ENCODE measurements at places on chromosomes 16 and 17.
A peak's percentile ranks its signal among the peaks of the same experiment; 100 is the strongest.

- no peak for DNase-seq
These were observed 251.1 kb upstream of the CDH5 start for GRCh38 chr16:66115373-66115772.

- DNase-seq: no peak
These were observed 387.2 kb downstream of the SEC14L1 start for GRCh38 chr17:77527836-77528505.

DNA sequence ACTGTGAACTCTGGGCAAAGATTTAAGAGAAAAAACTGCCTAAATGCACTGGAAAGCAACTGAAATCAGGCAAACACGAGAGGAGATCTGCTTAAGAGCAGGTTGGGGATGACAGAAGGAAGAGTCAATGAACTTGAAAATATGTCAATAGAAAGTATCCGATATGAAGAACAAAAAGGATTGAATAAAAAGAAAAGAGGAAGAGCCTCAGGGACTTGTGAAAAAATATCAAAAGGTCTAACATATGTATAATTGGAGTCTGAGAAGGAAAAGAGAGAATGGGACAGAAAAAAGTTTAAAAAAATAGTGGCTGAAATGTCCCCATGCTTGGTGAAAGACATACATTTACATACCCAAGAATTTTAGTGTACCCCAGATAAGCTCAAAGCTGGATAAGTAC lies 195.5 kb downstream of the COPRS start:
- DNase-seq: no peak

- peak; percentile 88 for DNase-seq
These were observed at the start of gene SP6 for GRCh38 chr17:47850692-47851573. SP6 (minus strand) TSS chr17:47851163; CDS start chr17:47848429, 2,734 bp downstream.

DNA sequence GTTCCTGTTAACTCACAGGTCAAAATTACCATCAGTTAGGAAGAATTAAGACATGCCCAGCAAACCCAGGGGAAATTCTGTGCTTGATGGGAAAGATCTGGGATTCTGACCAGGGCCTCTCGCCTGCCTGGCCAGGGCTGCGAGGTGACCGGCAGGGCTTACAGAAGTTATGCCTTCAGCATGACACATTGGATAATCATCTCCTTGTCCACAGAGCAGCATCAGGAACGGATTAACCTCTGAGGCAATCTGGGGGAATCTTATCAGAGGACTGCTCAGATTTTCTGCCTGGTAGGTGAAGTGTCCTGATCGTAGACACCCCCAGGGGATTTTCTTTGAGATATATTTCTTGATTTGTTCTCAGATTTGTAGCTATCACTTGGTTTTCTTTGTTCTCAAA lies 172.5 kb downstream of the HS3ST3A1 start:
- no peak for DNase-seq

- DNase-seq: no peak
These were observed 3.4 kb upstream of the WIPI1 start for GRCh38 chr17:68460715-68461114.

- DNase-seq: no peak
These were observed 15.0 kb upstream of the SLC16A11 start for GRCh38 chr17:7058831-7059447.

- DNase-seq: no peak
These were observed 10.5 kb downstream of the EMC8 start for GRCh38 chr16:85788819-85789218.

- no peak for DNase-seq
These were observed 13.5 kb downstream of the KIF18B start for GRCh38 chr17:44933824-44934744.

DNA sequence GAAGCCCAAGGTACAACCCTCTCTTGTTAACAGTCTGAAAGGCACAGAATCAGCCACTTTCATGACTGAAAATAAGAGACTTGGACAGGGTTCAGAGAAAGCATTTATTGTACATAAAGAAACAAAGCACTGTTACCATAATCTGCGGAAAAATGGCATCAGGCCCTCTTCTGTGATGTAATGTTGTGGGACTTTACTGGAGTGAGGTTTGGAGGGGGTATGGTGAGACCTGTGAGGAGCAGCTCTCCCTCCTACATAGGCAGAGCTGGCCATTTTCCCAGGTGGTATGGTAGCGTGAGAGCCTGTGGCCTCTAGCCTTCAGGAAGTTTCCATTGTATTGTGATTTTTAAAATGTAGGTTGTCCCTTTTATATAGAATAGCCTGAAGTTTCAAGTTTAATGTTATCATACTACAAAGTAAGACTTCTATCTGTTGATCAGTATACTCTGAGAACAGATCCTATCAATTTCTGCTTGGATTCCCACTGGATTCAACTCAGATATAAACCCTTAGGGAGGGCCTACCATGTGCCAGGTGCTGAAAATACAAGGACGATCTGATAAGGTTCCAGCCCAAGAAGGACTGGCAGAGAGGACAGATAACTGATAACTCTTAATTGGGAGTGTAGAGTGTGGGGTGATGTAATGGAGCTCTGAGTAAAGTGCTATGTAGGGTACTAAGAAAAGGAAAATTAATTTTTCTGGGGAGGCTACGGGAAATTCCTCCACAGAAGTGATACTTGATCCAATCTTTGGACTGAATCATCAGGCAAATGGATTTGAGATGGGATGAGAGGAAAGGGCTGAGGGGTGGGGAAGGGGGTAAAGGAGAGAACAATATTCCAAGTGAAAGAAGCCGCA lies 4.1 kb upstream of the YPEL2 start:
- no peak for DNase-seq

DNA sequence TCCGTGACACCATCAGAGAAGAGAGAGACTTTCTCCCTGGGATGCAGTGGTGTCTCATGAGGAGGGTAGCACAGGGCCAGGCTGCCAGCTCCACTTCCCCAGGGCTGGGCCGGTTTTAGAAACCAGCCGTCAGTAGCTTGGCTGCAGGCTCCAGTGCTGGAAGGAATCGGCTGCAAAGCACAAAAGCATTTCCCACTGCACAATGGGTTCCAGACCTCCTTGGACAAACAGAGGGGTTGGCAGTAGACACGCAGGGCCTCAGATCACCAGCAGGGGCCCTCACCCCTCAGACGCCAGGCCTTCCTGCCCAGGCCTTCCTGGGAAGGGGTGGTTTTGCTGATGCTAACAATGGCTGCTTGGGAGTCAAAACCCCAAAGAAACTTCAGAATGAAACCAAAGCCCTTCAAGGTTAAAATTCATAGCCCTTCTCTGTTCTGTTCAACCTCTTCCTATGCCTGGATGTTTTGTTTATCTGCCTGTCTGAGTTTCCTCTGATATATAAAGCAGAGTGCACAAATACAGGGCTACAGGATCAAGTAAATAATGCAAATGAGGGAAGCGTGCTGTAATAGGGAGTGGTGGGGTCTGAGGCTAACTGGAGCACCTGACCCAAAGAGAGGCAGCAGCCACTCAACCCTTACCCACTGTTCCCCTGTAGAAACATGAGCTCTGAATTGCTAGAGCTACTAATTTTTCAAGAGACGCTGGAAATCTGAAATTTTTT lies 26.2 kb downstream of the TEKT5 start:
- no peak for DNase-seq

- DNase-seq: no peak
These were observed 204.1 kb downstream of the COPRS start for GRCh38 chr17:31654936-31655335.

DNA sequence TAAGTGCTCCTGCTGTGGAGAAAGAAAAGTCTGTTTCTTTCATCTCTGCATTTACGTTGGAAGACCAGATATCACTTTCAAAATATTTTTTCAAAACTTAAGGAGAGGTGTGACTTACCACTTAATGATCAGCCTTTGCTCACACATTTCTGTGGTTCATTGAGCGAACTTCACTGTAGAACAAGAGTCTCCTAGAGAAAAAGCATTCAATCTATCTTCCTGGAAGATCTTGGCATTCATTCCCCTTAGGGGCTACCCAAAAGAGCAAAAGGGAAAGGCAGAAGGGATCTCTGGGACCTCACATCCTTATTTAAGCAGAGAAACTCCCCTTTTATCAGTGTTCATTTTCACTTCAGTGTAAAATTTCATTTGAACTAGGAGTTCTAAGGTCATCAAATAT lies 61.2 kb downstream of the HS3ST3A1 start:
- DNase-seq: no peak

DNA sequence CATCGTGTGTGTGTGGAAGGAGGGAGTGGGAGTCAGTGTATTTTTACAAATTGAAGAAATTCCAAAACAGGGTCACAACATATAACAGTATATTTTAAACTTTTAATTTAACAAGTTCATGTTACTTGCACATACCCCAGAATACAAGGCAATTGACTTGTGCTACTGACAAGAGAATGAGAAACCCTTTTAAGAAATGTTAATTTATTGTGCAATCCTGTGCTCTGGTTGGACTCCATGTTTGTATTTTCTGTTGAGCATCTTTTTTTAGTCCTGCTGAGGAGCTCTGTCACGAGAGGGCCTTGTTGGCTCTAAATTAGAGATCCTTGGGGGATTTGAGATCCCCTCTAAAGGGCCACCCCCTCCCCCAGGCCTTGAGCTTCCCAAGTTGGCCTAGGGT lies 1.1 kb upstream of the EMP2 start:
- DNase-seq: no peak

GRCh38 chr17:42675965-42676423 lies 800 bp downstream of the PLEKHH3 start:
- peak; percentile 38 for DNase-seq

GRCh38 chr17:57984261-57984890 lies 3.7 kb downstream of the VEZF1 start:
- DNase-seq: no peak

DNA sequence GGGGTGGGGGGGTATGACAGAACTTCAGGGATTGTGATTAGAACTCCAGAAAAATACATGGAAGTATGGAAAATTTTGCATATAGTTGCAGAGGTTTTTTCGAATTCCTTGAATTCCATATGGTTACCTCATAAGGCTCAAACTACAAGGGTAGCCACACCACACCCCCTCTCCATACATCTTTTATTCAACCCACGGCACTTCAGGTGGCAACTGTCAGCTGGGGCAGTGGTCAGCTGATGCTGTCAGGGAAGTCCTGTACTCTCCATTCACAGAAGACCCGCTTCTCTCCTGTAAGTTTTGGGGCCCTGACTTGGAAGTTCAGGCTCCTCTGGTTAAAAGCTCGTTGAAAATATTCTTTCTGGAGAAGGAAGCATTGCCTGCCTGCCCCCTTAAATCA lies 57.5 kb upstream of the CLEC19A start:
- no peak for DNase-seq

DNA sequence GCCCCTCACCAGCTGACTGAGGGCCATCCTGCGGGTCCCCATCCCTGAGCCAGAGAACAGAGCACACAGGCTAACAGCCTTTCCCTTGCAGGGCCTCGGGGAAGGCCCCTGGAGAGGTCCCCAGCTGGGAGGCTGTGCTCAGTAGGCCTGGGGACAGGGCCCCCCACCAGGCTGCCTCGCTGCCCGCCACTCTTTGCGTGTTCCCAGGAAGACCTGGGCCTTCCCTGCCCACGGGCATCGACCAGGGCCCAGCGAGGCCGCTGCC lies 785 bp downstream of the HID1 start:
- no peak for DNase-seq

GRCh38 chr17:36198831-36199465 lies 2.4 kb upstream of the CCL3L1 start:
- DNase-seq: no peak

GRCh38 chr17:4892499-4893221 lies 6.7 kb upstream of the C17orf107 start:
- DNase-seq: no peak

DNA sequence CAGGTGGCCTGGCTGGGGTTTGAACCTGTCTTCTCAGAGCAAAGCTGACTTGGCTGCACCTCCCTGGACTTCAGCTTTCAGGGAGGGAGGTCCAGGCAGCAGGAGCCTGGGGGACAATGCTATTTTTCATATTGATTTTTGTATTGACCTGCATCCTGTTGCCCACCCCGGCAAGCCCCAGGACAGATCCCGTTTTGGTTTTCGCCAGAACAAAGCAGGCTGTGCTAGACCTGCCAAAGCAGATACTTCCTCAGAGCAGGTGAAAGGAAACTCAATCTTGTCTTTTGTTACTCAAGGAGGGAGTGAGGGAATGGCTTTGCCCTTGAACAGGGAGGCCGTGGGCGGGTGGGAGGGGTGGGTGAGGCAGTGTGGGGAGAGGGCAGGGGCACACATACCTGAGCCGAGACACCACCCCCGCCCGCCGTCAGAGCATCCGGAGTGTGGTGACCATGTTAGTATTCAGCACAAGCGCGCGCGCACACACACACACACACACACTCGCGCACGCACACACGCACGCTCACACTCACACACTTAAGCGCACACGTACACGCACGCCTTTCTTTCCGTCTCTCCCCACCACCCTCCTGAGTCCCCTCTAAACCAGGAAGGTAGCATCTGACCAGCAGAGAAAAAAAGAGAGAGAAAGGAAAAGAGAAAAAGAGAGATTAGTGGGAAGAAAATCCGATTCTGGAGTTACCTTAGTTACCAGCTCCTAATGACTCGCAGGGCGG lies 59.5 kb downstream of the RAI1 start:
- DNase-seq: no peak

GRCh38 chr17:68461589-68461988 lies 4.3 kb upstream of the WIPI1 start:
- peak; percentile 48 for DNase-seq

DNA sequence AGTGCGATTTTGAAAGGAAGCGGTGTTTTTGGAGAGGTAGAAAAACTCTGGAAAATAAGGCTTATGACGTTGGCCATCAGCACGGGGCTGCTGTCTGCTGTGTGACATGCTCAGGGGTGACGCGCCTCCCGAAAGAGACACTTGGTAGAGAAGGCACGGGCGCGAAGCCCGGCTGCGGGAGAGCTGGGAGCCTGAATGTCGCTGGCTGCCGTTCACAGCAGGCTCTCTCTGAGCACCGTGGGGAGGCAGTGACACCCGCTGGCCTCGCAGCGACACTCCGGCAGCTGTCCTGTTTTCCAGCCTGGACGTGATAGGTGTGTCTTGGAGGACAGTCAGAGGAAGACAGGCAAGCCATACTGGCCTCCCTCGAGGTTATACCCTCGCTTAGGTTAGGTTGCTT lies 759.1 kb upstream of the RBFOX1 start:
- no peak for DNase-seq

DNA sequence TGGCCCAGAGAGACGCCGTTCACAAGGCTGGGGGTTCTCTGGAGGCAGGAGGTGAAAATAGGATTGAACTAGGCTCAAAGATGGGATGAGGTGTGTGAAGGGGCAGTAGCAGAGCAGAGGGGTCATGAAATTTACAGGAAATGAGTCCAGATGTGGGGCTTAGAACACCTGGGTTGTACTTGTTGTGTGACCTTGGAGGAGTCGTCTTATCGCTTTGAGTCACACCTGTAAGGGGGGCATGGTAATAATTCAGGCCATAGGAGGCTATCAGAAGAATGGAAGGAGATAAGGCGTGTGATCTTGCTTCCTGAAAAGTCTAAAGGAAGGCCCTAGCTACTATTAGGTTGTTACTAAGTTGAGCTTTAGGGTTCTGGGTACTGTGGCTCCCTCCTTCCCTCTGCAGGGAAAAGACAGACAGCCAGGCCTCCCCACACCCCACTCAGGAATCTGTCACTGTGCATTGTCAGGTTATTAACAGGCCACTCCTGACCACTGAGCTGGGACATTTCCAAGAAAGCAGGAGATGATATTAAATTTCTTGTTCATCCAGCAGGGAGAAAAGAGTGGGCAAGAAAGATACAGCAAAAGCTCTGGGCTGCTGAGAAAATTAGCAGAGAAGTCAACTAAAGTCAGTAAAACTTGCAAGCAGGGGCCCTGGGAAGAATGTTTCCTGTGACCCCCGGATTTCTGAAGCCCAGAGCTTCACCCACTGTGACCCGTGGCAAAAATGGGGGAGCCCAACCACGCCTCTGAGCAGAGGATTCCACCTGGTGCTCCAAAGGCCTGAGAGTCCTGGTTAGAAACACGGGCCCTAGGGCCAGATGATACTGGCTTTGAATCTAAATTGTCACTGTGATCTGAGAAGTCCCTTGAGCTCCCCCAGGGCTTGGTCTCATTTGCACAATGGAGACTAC lies 6.0 kb upstream of the CDC42EP4 start:
- no peak for DNase-seq
